ENCODE measurements at places on chromosomes 12 and 14. TPM values are rescaled to one million over a fixed set of nuclear protein-coding genes. Genes with fewer than 3 reads are reported as not detected.

The SYT10 gene
- total RNA-seq, result not detected

The FKBP3 gene
- 121 TPM for total RNA-seq

The FBLN5 gene
- total RNA-seq, result 61.7 TPM

The PRPF39 gene
- 14.4 TPM for total RNA-seq

The KLHL33 gene
- total RNA-seq, result 0.77 TPM

The CD163L1 gene
- 1.6 TPM for total RNA-seq

The KSR2 gene
- not detected for total RNA-seq

GRCh38 chr12:47193066-47193465, 113.3 kb upstream of the AMIGO2 start:
- no peak for DNase-seq

GRCh38 chr14:93732524-93732923, 55.8 kb downstream of the PRIMA1 start:
- no peak for DNase-seq

GRCh38 chr14:92792885-92793284, 1.2 kb upstream of the GOLGA5 start:
- no peak for DNase-seq

DNA sequence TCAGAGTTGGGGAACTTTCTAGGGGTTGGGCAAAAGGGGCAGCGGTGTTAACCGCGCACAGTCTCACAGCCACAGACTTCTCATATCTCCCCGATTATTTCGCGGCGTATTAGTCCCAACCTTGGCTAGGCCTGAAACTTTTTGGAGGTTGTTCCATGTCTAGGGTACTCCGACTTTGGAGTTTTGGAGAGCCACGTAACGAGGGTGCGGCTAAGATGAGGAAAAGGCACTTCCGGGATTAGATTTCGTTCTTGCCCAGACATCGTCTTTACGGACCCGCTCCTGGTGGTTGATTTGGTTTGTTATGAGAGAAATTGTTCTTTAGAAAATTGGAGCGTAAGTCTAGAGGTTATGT, 513 bp downstream of the CCNK start:
- DNase-seq, result no peak

- DNase-seq, result no peak
Observed at GRCh38 chr14:101286271-101287018, 274.9 kb upstream of the DIO3 start.

- DNase-seq, result no peak
Observed at GRCh38 chr14:26794731-26795130, 196.9 kb upstream of the NOVA1 start.

DNA sequence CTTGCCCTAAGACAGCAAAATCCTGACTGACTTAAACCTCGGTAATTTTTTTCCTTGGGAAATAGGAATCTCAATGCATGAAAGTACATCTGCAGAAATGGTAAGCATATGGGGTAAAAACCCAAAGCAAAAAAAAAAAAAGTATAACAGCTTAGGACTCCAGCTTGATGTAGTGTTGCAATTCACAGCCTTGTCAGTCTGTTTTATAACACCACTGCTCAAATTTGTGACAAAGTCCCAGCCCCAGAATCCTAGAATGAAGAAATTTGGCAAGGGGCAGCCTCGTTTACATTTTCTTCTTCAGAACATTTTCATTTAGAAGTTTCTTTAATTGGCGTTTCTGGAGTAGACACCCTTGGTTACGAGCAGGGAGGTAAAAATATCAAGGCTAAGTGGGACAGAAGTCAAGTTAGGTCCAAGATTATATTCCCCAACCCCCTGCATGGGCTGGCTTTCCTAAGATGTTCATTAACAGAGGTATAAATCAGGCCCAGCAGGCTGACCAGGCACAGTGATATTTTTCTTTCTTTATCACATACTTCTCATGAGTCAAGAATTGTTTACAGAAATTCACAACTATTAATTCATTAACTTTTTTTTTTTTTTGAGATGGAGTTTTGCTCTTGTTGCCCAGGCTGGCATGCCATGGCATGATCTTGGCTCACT, 424.0 kb downstream of the RMST start:
- DNase-seq, result no peak

DNA sequence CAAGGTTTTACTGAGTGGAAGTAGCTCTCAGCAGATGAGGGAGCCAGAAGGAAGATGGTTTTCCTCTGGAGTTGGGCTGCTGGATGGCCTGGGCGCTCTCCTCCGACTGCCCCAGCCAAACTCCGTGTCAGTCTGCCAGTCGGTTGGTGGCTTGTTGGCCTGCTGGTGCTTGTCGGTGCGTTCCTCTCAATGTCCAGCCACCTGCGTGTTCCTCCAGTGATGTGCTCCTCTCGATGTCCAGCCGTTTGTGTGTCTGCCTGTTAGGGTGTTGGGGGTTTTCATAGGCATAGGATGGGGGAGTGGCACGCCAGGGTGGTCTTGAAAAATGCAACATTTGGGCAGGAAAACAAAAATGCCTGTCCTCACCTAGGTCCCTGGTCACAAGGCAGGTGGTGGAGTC, 37.0 kb upstream of the LDHB start:
- no peak for DNase-seq

DNA sequence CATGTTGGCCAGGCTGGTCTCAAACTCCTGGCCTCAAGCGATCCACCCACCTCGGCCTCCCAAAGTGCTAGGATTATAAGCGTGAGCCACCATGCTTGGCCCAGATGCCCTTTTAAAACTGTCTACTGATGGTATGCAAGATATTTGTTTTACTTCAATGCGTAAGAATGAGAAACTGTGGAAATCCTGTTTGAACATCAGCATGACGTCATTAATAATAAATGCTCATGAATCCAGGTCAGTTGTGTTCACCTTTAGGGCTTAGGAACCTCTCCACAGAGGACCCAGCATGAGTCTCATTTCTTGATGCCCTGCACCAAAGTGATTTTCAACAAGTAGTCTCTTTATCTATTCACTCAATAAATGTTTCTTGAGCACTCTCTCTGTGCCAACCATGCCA, 34.5 kb upstream of the FOS start:
- DNase-seq, result no peak

DNA sequence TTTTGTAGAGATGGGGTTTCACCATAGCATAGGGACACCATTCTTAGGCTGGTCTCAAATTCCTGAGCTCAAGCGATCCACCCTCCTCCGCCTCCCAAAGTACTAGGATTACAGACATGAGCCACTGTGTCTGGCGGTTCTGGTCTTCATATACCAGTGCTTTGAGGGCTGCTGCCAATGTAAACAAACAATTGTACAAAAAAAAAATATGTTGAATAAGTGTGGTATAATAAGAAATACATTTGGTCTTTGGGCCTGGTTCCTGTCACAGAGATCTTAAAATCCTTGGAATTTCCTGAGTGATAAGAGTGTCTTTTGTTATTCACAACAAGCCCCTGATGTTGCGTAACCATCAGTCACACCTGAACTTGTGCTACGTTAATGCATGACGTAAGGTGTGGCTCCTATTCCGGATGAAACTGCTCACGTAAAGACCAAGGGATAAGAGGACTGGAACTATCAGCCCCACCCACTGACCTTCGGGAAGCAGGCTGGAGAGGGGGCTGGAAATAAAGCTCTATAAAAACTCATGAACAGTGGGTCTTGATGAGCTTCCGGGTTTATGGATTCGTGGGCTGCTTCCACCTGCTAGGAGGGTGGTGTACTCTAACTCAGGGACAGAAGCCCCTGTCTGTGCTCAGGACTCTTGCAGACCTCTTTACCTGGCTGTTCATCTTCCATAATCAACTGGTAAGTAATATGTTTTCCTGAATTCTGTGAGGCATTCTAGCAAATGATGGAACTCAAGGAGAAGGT, 16.5 kb upstream of the RIMKLB start:
- no peak for DNase-seq

DNA sequence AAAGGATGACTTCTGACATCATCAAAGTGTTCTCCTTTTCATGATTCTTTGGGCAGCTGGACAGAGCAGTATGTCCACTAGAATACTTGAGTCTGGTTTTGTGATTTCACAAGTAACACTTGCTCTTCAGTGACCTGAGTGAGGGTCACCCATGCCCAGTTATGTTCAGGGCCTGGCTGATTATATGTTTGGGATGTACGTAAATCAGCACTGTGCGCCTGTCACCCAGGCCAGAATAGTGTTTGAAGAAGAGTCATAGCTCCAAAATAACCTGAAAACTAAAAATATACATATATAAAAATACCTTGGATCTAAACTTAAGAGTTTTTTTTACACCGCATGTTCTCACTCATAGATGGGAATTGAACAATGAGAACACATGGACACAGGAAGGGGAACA, 3.8 kb downstream of the BICD1 start:
- DNase-seq, result no peak

DNA sequence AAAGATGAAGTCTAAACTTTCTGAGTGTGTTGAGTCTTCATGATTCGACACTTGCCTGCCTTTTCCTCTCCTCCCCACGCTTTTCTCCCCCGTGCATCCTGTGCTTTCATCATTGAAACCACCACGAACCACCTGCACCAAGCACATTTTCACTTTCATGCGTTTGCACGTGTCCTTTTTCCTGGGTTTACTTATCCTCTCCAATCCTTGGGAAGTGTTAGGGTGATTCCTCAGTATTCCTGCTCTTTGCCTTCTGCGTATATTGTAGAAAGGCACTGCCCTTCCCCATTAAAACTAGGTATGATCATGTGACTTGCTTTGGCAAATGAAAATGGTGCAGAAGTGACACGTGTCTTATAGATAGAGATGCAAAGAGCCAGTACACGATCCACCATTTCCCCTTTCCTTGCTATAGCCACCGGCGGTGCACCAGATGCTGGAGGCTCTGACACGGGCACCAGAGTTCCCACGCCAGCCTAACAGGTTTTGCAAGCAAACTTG, 106.6 kb downstream of the BRMS1L start:
- DNase-seq, result no peak

GRCh38 chr12:26056335-26056734, 68.5 kb downstream of the BHLHE41 start:
- DNase-seq, result no peak

DNA sequence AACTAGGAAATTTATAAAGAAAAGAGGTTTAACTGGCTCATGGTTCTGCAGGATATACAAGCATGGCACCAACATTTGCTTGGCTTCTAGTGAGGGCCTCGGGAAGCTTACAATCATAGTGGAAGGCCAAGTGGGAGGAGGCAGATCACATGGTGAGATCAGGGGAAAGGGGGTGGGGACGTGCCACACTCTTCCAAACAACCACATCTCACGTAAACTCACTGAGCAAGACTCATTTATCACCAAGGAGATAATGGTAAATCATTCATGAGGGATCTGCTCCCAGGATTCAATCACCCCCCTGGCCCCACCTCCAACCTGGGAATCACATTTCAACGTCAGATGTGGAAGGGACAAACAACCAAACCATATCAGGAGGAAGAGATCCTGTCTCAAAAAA, 35.8 kb downstream of the NUMB start:
- DNase-seq, result no peak

DNA sequence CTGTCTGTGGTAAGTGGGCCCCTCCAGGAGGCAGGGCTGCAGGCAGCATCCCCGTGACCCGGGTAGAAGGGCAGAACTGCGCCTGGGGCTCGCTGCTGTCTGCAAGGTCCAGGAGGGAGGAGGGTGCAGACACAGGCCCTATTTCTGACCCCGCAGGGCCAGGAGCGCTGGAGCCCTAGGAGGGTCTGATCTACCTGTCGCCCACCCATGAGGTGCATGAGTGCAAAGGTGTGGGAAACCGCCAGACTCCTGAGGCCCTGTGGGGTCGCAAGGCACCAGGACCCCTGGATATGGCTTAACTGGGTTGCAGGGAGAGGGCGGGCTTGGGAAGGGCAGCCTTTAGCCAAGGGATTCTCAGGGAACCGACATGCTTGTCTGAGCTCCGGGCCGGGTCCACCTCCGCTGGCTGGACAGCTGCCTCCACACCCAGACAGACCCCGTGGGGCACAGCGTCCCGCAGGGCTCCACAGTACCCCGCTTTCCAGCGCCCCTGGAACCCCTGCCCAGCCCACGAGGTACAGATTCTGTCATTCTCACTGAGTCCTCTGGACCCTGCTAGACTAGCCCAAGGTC, 72.9 kb upstream of the TSPAN11 start:
- no peak for DNase-seq

Data from left ventricle myocardium superior (tissue), 1 donor.